Activated effector memory CD4-positive, alpha-beta T cell treated with anti-CD3 and anti-CD28 coated beads, Interleukin-2, amount 50 U/mL, for 16 hours (primary cell): ENCODE measurements at places on chromosomes 7 and 10.

GRCh38 chr7:94514140-94514889, 4.7 kb downstream of the CASD1 start:
- no peak for DNase-seq

DNA sequence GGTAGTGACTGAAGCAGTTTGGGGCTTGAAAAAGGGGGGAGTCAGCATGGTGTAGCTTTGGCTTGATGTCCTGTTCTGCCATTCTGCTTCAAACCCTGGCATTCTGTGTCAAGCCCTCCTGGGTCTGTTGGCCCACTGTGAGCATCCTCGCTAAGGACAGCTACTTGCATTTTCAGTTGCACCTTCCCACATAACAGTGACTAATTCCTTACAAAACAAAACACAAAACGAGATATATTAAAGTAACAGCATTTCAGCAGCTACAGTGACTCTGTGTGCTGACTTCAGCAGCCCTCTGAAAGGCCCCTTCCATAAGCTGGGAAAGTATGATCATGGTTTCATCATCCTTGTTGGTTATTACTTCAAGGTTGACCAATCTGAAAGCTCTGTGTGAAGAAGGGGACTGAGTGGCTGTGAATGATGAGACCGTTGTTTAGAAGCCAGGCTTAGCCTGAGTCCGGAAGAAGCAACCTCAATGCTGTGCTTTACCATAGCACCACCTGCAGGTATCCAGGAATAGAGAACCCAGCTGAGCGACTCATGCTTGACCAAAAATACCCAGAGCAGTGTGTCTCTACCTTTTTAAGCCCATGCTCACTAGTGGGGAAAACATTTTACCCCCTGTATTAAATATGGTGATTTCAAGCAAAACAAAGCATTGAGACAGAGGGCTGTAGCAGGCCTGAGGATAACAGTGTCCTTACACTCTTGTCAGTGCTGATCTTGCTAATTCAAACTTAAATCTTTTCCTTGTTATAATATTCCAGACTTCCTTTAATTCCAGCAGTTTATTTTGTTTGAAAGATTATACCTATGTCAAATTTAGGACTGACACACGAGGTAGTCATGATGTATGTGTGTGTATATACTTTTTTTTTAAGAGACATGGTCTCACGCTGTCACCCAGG, 42.6 kb upstream of the CC2D2B start:
- DNase-seq: no peak

DNA sequence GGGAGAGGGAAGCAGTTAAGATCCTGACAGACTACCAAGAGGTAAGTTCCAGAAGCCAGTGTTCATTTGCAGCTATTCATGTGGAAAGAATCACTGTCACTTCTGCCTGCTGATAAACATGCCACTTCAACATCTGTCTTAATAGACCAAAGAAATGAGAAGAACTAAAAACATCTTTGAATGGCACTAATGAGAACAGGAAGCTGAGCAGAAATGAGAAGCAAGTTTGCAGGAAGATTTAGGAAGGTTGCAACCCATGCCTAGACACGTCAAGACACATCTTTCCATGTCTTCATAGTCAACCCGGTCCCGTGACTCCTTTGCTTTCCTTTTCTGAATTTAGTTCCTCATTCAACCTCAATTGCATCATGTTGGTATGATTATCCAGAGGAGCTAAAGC, 180.0 kb downstream of the PDE1C start:
- DNase-seq: no peak

DNA sequence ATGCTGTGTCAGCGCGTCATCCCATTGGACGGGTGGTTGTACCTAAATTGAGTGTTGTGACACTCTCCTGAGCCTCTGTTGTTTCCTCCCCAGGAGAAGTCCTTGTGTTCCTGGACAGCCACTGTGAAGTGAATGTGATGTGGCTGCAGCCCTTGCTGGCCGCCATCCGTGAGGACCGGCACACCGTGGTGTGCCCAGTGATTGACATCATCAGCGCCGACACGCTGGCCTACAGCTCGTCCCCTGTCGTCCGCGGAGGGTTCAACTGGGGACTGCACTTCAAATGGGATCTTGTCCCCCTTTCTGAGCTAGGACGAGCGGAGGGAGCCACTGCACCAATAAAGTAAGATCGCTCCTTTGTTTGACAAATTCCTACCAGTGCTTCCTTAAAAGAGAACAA, 82.5 kb downstream of the GALNT11 start:
- no peak for DNase-seq

DNA sequence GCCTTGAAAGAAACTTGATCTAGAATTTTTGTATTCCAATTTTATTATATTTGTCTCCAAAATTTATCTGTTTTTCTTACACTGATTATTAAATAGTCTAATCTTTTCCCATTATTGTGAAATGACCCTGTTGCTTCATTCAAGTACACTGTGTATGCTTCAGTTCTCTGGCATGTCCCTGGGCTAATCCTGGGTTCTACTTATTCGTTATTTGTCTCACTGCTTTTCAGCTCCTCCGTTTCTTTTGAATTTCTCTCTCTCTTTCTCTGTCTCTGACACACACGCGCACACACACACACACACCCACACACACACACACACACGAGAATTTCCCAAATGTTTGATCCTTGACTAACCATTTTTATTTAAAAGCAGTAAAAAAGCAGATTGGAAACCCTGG, 768.6 kb downstream of the NRG3 start:
- no peak for DNase-seq

DNA sequence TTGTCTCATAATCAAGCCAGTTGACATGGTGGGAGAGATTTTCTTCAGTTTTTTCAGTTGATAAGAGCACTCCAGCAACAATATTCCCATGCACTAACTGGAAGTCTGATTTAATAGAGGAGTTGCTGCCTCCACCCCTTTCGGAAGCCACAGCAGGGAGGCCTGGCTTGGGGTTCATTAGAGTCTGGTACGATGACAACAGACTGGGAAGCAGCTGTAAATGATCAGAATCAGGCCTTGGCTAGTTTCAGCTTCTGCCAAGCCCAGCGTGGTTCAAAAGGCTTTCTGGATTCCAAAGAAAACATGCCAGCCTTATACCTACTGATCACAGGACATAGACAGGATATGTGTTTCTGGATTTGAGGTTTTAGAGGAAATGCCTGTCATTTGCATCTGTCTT, 274.0 kb downstream of the CSTF2T start:
- DNase-seq: no peak

DNA sequence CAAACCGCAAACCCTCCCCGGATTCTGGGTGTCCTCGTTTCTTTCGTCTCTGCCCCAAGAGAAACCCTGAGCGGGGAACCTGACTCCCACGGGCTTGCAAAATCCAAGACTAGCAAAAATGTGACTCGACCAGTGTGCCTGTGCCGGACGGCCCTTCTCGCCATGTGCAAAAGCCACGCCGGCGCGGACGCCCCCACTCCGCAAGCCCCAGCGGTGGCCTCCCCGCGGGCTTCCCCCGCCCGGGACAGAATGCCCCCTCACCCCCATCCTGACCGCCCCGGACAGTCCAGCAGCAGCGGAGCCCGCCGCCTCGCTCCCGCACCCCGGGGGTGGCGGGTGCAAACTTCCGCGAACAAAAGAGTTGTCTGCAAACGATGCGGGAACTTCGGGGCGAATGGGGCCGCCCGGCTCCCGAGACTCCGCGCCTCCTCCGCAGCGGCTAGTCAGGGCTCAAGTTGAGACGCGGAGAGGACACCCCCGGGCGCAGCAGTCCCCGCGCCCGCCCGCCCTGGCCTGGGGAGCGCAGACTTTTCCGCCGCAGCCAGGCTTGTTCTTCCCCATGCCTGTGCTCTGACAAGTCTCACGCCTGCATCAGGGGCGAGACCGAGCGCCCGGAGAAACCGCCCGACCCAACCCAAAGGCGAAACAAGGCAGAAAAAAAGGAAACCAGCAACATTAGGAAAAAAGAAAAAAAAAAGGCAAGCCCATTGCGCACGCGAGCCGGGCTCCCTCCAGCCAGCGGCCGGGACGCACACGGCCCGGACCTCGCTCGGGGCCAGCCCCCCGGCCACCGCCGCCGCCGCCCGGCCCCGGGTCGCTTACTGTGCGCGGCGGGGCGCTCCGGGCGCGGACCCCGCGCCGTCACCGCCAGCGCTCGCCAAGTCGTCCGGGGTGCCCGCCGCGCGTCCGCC, 732 bp downstream of the FAM53B start:
- peak; percentile 78 for DNase-seq

DNA sequence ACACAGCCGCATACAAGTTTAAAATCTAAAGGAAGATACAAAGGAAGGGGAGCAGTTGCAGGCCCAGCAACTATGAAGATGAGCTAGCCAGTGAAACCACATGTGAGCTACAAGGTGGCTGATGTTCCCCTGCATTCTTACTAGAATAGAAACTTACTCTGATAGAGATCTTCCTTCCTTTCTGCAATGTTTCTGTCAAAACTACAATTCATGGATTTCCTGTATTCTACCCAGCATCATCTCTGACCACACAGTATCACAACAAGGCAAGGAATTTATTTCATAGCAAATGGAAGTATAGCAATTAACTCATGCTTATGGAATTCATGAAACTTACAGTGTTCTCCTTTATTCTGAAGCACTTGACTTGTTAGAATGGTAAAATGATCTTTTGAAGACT, 68.7 kb upstream of the AASS start:
- no peak for DNase-seq

DNA sequence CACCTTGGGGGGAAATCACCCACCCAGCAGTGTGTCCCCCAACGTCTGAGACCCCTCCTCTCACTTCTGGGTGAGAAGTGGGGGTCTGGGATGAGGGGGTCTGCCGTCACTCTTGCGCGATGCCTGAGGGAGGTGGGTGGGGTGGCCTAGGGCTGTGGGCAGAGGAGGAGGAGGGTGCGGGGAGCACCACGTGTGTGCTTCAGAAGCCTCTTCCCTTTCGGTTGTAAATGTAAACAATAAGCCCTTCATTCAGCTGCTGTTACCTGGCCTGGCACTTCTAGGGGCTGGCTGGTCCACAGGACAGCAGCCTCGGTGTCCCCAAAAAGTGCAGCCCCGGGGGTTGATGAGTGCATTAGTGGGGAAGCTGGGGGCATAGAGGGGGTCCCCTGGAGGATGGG, 1.3 kb downstream of the CLIP2 start:
- no peak for DNase-seq

- no peak for DNase-seq
Observed at GRCh38 chr10:123869020-123869414, 22.6 kb downstream of the CPXM2 start.

- no peak for DNase-seq
Observed at GRCh38 chr10:100184426-100184825, 1.4 kb downstream of the ERLIN1 start.

- no peak for DNase-seq
Observed at GRCh38 chr7:913736-914520, 37.6 kb downstream of the GET4 start.

- no peak for DNase-seq
Observed at GRCh38 chr7:41163991-41164390, 538.9 kb downstream of the INHBA start.

- no peak for DNase-seq
Observed at GRCh38 chr7:69781412-69781846, 183.2 kb downstream of the AUTS2 start.

DNA sequence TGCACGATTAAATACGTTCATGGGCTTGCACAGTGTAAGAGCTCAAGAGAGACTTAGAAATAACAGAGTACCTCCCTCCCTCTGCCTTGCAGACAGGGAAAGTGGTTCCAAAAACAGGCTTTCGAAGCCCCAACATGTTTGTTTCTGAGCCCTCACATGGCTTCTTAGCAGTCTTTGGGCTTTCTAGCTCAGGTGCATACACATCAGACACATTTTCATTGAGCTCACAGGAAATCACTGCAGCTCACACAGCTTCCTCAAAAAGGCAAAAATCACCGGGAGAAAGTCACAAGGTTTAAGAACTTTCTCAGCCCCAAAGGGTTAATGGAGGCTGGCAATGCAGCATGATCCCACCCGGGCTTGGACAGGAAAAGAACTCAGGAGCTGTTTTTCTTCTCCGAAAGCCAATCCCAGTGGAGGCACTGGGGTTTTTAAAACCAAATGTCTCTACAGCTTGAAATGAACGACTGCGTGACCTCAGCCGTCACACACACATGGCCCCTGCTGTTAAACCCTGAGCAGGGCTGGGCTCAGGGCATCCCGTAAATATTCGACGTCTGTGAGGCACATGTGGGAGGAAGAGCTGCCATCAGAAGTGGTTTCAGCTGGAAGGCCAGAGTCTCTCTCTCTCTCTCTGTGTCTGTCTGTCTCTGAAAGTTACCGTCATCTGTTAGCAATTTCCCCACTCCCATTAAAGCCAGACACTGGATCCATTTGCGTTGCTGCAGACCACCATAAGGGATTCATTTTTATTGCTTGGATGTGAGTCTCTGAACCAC, 69.7 kb downstream of the CALML3 start:
- no peak for DNase-seq

GRCh38 chr7:110142939-110143526, 947.9 kb upstream of the LRRN3 start:
- DNase-seq: no peak

- DNase-seq: no peak
Observed at GRCh38 chr7:105285118-105285874, 103.4 kb downstream of the SRPK2 start.

- no peak for DNase-seq
Observed at GRCh38 chr7:35721288-35721687, 26.4 kb upstream of the HERPUD2 start.

DNA sequence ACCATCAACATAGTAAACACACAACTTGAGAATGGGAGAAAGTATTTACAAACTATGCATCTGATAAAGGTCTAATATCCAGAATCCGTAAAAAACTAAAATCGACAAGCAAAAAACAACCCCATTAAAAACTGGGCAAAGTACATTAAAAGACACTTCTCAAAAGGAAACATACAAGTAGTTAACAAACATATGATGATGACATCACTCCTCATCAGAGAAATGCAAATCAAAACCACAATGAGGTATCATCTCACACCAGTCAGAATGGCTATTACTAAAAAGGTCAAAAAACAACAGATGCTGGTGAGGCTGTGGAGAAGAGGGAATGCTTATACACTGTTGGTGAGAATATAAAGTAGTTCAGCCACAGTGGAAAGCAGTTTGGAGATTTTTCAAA, 125.1 kb downstream of the TFPI2 start:
- DNase-seq: no peak

DNA sequence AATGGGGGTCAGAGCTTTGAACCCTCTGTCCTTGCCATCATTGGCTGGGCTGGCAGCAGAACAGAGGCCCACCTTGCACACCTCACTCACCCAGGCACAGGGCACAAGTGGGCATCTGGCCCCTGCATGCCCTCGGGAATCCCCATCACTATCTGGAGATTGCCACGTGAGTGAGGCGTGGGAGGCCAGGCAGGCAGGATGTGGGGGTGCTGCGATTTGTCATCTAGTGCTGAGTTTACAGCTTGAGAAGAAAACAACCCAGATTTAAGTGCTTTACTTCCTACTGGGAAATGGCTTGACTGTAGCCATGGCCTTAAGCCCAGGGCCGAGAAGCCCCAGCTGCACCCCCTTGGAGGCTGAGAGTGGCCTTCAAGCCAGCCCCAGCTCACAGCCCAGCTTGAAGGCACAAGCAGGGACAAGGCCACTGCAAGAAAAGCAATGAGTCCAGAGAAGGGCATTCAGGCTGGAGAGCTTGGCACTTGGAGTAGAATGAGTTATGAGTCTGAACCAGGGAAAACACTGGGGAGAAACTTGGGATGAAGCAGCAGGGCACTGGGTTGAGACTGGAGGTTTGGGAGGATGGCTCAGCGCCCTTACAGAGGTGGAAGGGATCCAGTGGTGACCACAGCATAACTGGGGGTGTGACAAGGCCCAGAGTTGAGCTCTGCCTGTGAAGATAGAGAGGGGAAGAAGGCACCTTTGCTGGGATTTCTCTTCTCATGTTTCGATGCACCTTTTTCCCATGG, 123.0 kb downstream of the CXCL12 start:
- DNase-seq: no peak

GRCh38 chr10:91694170-91694794, 61.4 kb upstream of the PPP1R3C start:
- no peak for DNase-seq
